ENCODE measurements at places on chromosomes 3 and 15. TPM values are rescaled to one million over a fixed set of nuclear protein-coding genes. Genes with fewer than 3 reads are reported as not detected.

Gene GPR171
- not detected for total RNA-seq

Gene GPR160
- 0.50 TPM for total RNA-seq

Gene LMAN1L
- not detected for total RNA-seq

Gene PCSK6
- 1.2 TPM for total RNA-seq

Gene KCNMB3
- 1.5 TPM for total RNA-seq

Gene PARP15
- under 0.01 TPM for total RNA-seq

Gene NOX5
- 0.25 TPM for total RNA-seq

Gene CCDC13
- total RNA-seq = 0.33 TPM

Gene FBXL22
- total RNA-seq = 0.22 TPM

Gene MOBP
- under 0.01 TPM for total RNA-seq

Gene SLC15A2
- 0.11 TPM for total RNA-seq

Measured in uterine smooth muscle cell (primary cell).